ENCODE measurements at places on chromosomes 2 and 18. TPM values are rescaled to one million over a fixed set of nuclear protein-coding genes. Genes with fewer than 3 reads are reported as not detected.

DNA sequence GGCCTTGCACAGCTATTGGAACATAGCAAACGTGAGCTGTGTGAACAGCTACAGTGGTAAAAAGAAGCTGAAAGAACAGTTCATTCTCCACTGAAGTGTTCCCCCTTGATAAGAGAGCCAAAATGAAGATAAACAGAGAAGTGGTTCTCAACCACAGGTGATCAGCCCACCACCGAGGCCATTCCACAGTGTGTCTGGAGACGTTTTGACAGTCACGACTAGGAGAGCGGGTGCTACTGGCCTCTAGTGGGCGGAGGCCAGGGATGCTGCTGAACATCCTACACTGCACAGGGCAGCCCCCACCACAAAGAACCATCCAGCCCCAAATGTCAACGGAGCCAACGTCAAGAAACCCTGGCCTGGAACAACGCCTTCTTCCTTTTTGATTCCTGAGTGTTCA is 38.4 kb downstream of the ADCY3 start:
- DNase-seq, result peak; percentile 33
- no peak overlapping the region for H3K27ac ChIP-seq
- H3K27me3 ChIP-seq, result no peaks in the 10 kb centered on the region
- peaks cover 24% of the 10 kb centered on the region for H3K4me1 ChIP-seq
- peaks cover 3% of the 10 kb centered on the region for H3K36me3 ChIP-seq
- no peak overlapping the region for H3K4me3 ChIP-seq

Gene RAB12
- total RNA-seq, result 58.1 TPM

- peak overlapping the region; percentile 91 for H3K27ac ChIP-seq
- DNase-seq, result peak; percentile 35
- H3K4me1 ChIP-seq, result peaks cover 9% of the 10 kb centered on the region
- no peaks in the 10 kb centered on the region for H3K36me3 ChIP-seq
- peak overlapping the region; percentile 73 for H3K4me3 ChIP-seq
Observed at GRCh38 chr2:11154016-11154922, 998 bp upstream of the SLC66A3 start.

Gene MOGAT1
- total RNA-seq, result 0.62 TPM

DNA sequence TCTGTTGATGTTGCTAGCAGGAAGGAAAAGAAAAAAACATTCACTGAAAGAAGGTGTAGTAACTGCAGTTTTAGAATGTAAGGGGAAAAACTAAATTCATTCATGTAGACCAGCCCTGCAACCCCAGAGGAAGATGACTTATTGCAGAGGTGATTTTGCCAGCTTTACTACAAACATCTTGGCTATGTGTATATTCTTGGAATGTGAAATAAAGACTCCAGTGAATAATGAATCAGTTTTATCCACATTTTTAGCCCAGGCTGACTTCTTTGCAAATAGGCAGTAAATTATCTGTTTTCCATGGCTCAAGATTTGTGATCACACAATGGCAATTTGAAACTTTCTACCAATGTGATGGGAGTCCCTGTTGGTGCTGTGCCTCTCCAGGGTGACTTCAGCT is 206.1 kb upstream of the SETBP1 start:
- peaks cover 6% of the 10 kb centered on the region for H3K4me1 ChIP-seq
- H3K27me3 ChIP-seq, result peaks cover 5% of the 10 kb centered on the region
- H3K4me3 ChIP-seq, result no peak overlapping the region
- no peak overlapping the region for H3K27ac ChIP-seq

- H3K4me1 ChIP-seq, result peaks cover 53% of the 10 kb centered on the region
- H3K36me3 ChIP-seq, result peaks cover 21% of the 10 kb centered on the region
- no peaks in the 10 kb centered on the region for H3K27me3 ChIP-seq
- no peak overlapping the region for H3K4me3 ChIP-seq
Observed at GRCh38 chr2:56121995-56122394, 61.8 kb upstream of the CCDC85A start.

DNA sequence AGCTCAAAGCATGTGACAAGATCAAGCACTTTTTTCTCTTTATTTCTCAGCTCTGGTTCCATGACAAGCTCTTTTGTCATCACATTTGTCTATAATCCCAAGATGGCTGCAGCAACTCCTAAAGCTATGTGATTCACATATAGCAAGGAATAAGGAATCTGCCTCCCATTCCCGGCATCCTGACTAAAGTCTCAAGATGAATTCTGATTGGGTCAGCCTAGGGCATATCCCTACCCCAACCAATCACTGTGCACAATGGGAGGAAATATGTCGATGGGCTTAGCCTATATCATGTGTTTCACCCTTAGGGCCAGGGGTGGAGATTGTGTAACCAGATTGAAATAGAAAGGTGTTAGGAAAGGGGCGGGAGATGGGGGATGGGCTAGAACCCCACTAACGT is 23.1 kb upstream of the COLEC12 start:
- H3K4me1 ChIP-seq, result peaks cover 11% of the 10 kb centered on the region
- no peak overlapping the region for H3K4me3 ChIP-seq
- H3K36me3 ChIP-seq, result no peaks in the 10 kb centered on the region
- H3K27ac ChIP-seq, result no peak overlapping the region
- DNase-seq, result no peak
- no peaks in the 10 kb centered on the region for H3K27me3 ChIP-seq

DNA sequence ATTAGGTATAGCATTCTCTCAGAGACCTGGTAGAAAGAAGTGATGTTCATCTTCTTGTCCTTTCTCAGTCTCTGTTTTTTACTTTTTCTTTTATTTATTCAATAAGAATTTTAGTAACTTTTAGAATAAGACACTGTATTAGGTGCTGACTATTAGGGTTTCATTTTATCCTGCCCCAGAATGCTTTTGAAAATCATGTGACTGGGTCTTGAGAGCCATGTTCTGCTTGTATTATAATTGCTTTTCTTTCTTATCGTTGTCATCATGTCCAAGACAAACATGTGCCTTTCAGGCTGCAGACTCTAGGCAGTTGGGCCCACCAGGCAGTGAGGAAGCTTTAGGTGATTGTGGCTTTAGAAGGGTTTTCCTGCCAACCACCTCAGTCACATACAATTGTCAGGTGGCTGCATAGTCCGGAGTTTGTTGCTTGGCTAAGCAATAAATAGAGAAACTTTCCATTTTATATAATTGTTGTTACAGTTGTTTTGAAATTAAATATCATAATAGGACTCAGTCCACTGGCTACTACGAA is 15.1 kb downstream of the GRHL1 start:
- no peak overlapping the region for H3K27ac ChIP-seq
- no peak overlapping the region for H3K4me3 ChIP-seq
- H3K36me3 ChIP-seq, result no peaks in the 10 kb centered on the region
- DNase-seq, result no peak
- H3K4me1 ChIP-seq, result no peaks in the 10 kb centered on the region
- no peaks in the 10 kb centered on the region for H3K27me3 ChIP-seq

Gene FBXO48
- 1.3 TPM for total RNA-seq

DNA sequence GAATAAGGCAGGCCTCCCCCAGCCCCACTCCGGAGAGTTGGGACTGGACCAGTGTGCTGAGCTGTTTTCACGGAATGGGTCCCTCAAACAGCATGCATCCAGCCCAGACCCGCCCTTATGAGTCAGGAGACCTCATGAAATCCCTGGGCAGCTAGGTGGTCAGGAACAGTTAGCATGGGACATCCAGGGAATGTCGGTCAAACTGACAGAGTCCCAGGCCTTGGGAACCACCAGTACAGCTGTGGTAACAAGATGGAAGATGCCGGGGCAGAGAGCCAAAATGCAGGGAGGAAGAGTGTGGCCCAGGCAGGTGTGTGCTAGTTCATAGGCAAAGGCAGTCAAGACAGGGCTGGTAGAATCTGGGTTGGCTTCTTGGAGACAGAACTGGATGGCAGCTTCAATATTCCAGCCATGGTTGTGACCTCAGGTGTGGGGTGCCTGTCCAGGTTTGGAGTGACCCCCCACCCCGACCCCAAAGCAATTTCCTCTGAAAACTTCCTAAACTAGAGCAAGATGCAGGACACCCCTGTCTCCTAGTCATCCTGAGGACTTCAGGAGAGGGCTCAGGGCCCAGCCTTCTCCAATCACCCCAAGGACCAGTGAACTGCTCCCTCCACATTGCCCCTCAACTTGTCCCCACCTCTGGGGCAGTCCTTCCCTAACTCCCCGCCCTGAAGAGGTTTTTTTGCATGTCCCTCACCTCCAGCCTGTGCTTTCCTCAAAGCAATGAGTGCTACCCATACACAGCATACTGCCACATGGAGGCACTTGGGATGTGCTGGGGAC is 46.5 kb downstream of the KCNIP3 start:
- no peak overlapping the region for H3K4me3 ChIP-seq
- no peak for DNase-seq
- H3K27ac ChIP-seq, result no peak overlapping the region
- H3K27me3 ChIP-seq, result peaks cover 61% of the 10 kb centered on the region

DNA sequence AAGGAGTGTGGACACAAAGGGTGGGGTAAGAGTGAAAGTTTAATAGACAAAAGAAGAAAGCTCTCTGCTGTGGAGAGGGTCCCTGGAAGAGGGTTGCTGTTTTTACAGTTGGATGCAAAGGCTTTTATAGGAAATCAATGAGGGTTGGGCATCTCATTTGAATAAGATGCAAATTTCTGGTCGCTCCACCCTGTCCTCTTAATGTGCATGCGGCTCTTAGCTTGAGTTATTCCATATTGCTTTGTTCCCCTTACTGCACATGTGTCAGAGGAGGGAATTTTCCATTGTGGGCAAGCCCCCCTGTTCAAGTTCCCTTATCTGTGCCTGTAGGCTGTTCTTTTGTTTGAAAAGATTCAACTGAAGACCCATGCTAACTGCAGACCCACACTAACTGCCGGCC is 326.5 kb downstream of the BCL11A start:
- DNase-seq, result no peak
- no peak overlapping the region for H3K4me3 ChIP-seq
- H3K27me3 ChIP-seq, result no peaks in the 10 kb centered on the region
- H3K4me1 ChIP-seq, result no peaks in the 10 kb centered on the region

Gene ATP6V1B1
- total RNA-seq, result not detected

DNA sequence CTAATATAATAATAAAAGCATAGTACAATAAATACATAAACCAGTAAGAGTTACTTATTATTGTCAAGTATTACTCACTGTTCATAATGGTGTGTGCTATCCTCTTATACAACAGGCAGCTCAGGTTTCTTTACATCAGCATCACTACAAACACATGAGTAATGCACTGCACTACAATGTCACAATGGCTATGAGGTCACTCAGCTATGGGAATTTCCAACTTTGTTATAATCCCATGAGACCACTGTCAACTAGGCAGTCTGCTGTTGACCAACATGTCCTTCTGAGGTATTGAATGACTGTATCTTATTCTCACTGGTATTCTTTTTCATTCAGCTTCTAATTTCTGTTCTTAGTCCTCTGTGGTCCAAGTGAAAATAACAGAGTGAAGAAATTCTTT is 250.4 kb upstream of the DSEL start:
- H3K4me1 ChIP-seq, result peaks cover 10% of the 10 kb centered on the region
- H3K36me3 ChIP-seq, result no peaks in the 10 kb centered on the region
- no peak for DNase-seq
- H3K27ac ChIP-seq, result no peak overlapping the region

DNA sequence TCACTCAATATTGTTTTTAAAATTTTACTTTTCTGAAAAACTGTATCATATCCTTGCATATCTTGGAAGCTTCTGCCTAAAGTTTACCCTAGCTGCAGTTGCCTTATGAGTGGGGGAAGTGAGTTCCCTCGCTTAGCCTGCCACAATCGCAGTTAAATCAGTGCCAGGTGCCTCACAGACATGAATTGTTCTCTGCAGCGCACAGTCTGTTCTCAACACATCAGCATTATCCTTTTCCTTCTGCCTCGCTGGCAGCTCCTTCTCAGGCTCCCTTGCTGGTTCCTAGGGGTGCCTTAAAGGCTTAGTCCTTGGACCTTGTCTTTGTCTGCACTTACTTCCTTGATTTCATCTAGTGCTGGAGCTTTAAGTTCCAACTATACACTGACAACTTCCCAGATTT is 132.8 kb downstream of the TTC27 start:
- H3K27ac ChIP-seq, result no peak overlapping the region
- H3K36me3 ChIP-seq, result peaks cover 6% of the 10 kb centered on the region
- no peak overlapping the region for H3K4me3 ChIP-seq
- no peaks in the 10 kb centered on the region for H3K27me3 ChIP-seq
- DNase-seq, result no peak

DNA sequence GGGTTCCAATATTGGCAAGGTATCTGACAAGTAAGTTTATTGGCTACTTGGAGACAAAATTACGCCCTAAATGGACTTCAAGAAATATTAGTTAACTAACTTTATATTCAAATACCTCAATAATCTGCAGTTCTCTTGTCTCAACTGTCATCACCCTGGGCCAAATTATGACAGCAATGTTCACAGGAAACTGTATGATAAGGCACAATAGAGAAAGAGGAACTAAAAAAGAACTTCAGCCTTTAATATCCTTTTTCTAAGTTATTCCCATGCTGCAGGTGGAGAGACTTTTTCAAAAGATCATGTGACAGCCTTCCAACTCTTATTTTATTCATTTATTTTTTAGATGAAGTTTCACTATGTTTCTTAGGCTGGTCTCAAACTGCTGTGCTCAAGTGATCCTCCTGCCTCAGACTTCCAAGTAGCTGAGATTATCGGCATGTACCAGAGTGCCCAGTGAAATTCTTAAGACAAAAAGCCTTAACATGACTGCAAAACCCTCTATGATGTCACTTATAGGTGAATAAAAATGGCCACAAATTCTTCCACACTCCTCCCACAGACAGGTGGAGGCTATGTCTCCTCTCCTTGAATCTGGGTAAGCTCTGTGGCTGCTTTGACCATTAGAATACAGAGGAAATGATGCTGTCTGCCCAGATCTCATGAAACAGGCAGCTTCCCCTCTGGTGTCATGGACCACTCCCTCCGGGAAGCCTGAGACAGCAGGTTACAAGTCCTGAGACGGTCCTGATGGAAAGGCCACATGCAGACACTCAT is 211.0 kb downstream of the TGIF1 start:
- no peaks in the 10 kb centered on the region for H3K27me3 ChIP-seq
- H3K4me3 ChIP-seq, result no peak overlapping the region
- no peak overlapping the region for H3K27ac ChIP-seq
- peaks cover 21% of the 10 kb centered on the region for H3K36me3 ChIP-seq
- DNase-seq, result no peak

DNA sequence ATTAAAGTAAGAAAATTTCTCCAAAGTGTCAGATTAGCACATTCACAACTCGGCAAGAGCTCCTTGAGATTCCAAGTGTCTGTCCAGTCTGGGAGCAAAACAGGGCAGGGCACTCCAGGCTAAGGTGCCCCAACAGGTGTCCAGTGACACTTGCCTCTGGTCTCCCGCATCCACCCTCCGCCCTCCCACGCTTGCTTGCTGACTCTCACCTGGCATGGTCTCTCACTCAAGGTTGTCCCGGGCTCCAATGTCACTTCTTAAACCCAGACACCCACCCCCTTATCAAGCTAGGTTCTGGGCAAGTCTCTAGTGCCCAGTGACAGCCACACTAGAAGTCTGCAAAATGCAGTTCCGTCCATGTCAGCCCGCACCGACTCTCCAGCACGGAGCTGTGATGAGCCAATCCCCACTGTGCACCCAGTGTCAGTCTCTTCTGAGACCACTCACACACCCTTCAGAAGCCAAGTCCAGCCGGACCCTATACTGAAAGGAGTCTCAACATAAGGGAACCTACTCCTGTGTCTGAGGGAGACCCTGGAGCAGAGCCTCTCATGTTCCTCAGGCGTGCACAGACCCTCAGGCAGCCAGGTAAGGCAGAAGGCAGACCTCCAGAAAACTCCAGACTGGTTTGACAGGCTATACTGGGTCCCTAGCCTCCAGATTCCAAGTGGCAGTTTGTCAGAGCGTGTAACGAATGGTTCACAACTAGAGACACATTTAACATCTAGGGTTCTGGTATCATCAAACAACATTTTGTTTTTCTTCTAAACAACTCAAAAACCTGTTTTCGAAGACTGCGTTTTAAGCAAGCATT is 45.6 kb downstream of the HDLBP start:
- no peak overlapping the region for H3K4me3 ChIP-seq
- no peak overlapping the region for H3K27ac ChIP-seq
- no peak for DNase-seq
- no peaks in the 10 kb centered on the region for H3K27me3 ChIP-seq
